Right cardiac atrium (tissue), 5 donors: ENCODE measurements at places on chromosomes 4 and X.

GRCh38 chrX:72621625-72622485 lies 49.2 kb upstream of the HDAC8 start:
- no peak for DNase-seq

- DNase-seq, result no peak
These were observed 92.1 kb downstream of the AFF1 start for GRCh38 chr4:87026800-87027495.

GRCh38 chrX:156001667-156002021 lies 4.1 kb downstream of the IL9R start:
- DNase-seq, result no peak

DNA sequence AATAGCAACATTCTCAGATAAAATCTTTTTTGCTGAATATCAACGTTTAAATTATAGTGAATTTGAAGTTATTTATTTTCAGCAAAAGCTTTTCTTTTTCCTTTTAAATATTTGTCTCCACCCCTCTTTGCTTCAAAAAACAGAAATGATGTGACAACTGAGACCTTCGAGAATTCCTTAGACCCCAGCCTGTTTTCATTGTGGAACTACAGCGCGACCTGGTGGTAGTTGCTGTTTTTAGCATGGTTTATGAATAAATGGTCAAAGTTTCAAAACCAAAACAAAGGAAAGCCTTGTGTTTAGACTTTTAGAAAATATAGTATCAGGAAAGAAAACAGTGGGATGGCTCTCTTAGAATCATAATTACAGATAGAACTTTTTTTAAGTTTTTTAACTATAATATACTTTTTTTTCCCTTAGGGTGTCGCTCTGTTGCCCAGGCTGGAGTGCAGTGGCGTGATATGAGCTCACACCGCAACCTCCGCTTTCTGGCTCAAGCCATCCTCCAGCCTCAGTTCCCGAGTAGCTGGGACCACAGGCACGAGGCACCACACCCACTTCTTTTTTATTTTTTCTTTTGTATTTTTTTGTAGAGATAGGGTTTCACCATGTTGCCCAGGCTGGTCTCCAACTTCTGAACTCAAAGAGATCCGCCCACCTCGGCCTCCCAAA lies 26.8 kb upstream of the TMEM184C start:
- peak; percentile 84 for DNase-seq

GRCh38 chr4:84159762-84160161 lies 339.3 kb downstream of the NKX6-1 start:
- no peak for DNase-seq

- peak; percentile 41 for DNase-seq
These were observed 1.6 kb upstream of the LIN54 start for GRCh38 chr4:83012200-83012686.

GRCh38 chrX:150757371-150757770 lies 64.2 kb downstream of the MTMR1 start:
- DNase-seq, result no peak

GRCh38 chr4:46820154-46820553 lies 88.9 kb downstream of the COX7B2 start:
- no peak for DNase-seq

- no peak for DNase-seq
These were observed 168.7 kb downstream of the PRDM5 start for GRCh38 chr4:120753854-120754253.

- DNase-seq, result no peak
These were observed 833.5 kb upstream of the ADGRL3 start for GRCh38 chr4:60366661-60367060.

DNA sequence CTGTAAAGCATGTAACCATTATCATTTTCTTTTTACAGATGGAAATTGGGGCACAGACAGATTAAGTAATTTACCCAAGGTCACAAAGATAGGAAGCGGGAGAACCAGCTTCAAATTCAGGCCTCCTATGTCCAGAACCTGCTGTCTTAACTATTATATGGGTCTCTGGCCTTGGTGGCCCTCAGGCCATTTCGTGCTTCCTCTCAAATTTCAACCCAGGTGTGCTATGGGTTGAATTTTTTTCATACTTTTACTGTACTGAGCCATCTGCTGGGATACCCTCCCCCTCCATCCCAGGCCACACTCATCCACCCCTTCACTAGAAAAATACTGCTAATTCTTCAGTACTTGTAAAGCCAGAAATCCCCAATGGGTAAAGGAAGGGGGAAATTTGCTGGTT lies 42.3 kb downstream of the KLF3 start:
- no peak for DNase-seq

GRCh38 chr4:31084806-31085416 lies 364.7 kb downstream of the PCDH7 start:
- no peak for DNase-seq

DNA sequence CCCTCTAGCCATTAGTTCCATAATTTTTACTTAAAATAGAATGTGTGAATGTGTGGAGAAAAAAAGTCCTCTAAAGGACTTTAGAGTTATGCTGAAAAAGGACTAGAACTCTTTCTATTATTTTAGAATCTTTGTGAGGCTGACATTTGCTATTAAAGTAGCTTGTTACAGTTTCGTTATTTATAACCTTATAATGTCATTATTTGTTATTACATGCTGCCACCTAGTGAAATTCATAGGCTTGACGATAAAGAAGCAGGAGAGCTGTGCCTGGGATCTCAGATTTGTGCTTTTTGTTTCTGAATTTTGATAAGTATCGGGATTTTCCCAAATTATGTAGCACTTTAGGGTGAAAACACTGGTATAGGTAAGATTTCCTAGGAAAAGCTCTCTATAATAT lies 38.5 kb upstream of the TAPT1 start:
- no peak for DNase-seq

- DNase-seq, result peak; percentile 80
These were observed 24.3 kb upstream of the SRD5A3 start for GRCh38 chr4:55321707-55322264.

DNA sequence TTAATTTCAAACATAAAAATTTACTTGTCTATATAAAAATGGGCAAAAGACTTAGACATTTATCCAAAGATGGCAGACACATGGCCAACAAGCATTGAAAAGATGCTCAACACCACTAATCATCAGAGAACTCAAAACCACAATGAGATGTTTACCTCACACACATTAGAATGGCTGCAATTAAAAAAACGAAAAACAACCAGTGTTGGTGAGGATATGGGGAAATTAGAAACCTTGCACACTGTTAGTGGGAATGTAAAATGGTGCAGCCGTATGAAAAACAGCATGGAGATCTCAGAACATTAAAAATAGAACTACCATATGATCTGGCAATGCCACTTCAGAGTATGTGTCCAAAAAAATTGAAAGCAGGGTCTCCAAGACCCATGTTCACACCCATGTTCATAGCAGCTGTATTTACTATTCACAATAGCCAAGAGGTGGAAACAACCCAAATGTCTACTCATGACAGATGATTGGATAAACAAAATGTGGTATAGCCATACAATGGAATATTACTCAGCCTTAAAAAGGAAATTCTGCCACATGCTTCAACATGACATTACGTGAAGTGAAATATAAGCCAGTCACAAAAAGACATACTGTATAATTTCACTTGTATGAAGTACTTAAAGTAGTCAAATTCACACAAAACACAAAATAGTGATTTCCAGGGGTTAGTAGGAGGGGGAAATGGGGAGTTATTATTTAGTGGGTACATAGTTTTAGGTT lies 146.2 kb downstream of the SOWAHB start:
- DNase-seq, result no peak

DNA sequence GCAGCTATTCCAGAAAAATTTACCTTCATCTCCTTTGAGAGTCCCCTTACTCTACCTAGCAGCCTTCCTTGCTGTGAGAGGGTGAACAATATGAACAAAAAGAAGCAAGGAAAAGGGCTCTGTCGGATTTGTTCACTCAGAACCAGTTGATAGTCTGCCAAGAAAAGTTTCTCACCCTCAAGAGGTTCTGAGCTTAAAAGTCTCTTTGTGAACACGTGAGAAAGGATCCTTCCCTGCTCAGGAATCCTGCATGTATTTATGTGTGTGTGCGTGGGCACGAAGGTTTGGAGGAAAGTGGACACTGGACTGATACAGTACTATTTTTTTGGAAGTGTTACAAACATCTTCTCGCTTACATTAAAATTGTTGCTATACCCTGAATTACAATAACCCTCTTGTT lies 178.6 kb upstream of the JADE1 start:
- DNase-seq, result no peak

GRCh38 chr4:8702516-8703400 lies 110.2 kb downstream of the CPZ start:
- no peak for DNase-seq

DNA sequence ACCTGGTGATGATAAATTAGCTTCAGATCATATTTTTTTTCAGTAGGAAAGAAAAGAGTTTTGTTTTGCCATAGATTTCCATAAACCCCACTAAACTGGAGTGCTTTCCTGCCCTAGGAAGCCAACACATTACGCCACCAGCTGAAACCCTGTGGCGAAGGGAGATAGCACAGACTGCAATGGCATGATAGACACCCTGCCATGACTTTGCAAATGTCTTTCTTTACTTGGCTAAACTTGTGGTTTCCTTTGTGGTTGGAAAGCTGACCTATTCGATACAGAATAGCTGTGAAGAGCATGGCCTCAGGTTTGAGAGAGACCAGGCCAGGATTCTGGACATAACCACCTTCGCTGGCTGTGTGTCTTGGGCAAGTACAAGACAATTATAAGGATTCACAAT lies 19.1 kb downstream of the MFAP3L start:
- no peak for DNase-seq

DNA sequence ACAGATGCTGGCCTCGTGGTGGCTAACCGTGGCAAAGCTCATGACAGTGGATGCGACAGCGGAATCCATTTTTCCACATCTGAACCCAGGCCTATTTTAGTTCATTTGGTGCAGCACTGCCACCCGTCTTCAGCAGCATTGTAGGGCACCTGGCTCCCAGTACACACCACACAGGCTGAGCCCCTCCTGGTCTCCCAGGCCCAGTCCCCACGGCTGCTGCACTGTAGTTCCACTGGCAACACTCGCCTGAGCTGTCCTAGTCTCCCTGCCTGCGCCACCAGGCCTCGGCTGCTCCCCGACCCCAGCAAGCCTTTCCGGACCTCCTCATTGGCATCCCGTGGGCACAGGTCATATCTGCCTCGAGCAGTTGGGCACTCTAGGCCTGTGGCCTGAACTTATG lies 76.2 kb downstream of the MTMR1 start:
- DNase-seq, result no peak

GRCh38 chrX:12440246-12440645 lies 302.0 kb downstream of the FRMPD4 start:
- DNase-seq, result no peak

GRCh38 chr4:83361416-83362103 lies 26.9 kb upstream of the HPSE start:
- DNase-seq, result no peak

DNA sequence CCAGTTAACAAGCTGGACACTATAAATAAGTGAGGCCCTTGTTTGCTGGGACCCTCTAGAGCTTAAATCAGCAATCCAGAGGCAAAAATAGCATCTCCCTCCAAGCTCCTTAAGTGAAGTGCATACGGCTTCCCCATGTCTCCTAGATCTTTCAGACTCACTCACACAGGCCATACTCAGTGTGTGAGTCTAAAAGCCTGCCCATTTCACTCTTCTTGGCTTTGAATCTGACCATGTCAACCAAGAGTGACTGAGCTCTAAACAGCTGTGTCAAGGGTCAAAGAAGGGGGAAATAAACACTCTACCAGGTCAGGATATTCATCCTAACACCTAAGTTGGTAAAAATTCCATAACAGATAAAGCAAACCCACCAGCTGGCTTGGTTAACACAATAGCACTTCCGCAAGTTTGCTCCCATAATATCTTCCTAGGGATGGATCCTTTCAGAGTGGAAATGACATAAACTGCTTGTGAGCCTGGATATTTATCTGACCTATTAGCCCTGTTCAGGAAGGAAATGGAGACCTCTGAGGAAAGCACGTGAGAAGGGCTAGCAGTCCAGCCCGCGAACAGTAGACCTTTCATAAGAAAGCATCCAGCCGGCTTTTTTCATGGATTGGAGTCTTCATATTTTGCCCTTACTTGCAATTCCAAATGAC lies 65.6 kb downstream of the MID1 start:
- no peak for DNase-seq

DNA sequence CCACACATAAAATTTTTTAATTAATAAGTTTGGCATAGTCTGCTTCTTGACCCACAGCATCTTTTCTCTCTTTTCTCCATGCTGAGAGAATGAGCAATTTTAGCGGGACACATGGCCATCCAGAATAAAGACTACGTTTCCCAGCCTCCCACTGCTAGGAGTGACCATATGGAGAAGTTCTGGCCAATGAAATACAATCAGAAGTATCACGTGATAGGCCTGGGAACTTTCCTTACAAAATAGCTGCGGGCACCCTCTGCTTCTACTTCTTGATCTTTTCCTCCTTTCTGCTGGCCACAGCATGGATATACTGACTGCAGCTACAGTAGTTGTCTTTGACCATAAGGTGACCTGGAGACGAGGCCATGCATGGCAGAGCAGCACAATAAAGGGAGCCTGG lies 348.0 kb downstream of the BCOR start:
- no peak for DNase-seq

DNA sequence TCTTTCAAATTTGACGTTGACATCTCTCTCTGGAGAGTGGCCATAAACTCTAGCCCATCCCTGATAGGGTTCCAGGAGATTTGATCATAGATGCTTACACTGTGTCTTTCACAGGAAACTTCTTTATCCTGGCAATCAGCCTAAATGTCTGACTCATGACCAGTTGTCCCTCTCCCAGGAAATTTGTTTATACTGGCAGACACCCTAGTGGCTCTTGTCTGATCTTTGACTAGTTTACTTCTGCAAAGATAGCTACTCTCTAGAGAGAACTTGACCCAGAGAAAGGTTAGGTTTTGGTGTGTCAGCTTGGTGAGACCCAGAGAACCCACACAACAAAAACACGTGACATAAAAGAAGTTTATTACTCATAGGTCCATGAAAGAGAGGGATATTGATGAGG lies 509.8 kb downstream of the CENPC start:
- no peak for DNase-seq

- DNase-seq, result no peak
These were observed 94.7 kb downstream of the SEL1L3 start for GRCh38 chr4:25767877-25768725.

GRCh38 chr4:3491681-3492405 lies 28.7 kb downstream of the DOK7 start:
- no peak for DNase-seq

DNA sequence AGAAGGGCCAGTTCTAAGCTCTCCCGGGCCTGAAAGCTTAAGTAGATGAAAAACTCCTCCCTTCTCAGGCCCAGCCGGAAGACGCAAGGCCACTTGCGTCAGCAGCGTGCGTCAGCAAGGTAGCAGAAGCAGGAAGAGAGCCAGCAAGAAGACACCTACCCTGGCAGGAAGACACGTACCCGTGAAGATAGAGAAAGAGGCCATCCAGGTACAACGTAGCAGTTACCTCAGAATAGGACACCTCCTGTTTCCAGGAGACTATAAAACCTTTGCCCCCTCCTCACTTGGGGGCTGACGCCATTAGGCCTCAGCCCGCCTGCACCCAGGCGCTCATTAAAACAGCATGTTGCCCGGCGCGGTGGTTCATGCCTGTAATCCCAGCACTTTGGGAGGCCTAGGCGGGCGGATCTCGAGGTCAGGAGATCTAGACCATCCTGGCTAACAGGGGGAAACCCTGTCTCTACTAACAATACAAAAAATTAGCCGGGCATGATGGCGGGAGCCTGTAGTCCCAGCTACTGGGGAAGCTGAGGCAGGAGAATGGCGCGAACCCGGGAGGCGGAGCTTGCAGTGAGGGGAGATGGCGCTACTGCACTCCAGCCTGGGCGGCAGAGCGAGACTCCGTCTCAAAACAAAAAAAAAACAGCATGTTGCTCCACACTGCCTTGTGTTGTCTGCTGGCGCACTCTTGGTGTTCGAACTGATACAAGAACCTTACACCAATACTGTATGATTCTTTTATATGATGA lies 242.7 kb upstream of the NWD2 start:
- DNase-seq, result no peak
